ENCODE measurements at places on chromosomes 11 and 22.

- no peak for DNase-seq
Observed at GRCh38 chr22:29883775-29884097, 762 bp downstream of the MTMR3 start.

DNA sequence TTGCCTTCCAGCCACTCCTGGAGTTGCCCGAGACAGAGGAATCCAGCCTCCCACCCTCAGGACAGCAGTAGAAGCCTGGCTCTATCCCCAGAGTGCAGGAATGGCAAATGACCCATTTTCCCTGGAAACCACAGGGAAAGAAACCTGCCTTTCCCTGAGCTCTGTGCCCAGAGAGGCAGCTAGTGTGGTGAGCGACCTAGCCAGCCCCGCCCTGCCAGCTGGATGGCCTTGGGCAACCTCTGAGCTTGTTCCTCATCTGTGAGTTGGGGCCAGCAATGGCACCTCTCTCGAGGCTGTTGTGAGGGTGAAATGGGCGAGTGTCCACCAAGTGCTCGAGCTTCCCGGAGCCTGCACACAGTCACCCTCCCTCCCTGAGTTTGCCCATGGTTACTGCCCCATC, 3.7 kb downstream of the OMP start:
- DNase-seq: no peak

GRCh38 chr11:579830-580601, 3.7 kb downstream of the PHRF1 start:
- DNase-seq: no peak

GRCh38 chr11:29312812-29313211, 704.0 kb downstream of the KCNA4 start:
- no peak for DNase-seq

GRCh38 chr11:84719935-84720577, 907.1 kb downstream of the DLG2 start:
- DNase-seq: no peak

- DNase-seq: no peak
Observed at GRCh38 chr11:47408598-47409439, 429 bp downstream of the SLC39A13 start.

- no peak for DNase-seq
Observed at GRCh38 chr11:2071748-2072385, 67.3 kb downstream of the IGF2 start.

GRCh38 chr22:30922151-30922611, 46.4 kb downstream of the MORC2 start:
- DNase-seq: peak; percentile 53

- no peak for DNase-seq
Observed at GRCh38 chr11:117313091-117313490, 3.0 kb downstream of the BACE1 start.

DNA sequence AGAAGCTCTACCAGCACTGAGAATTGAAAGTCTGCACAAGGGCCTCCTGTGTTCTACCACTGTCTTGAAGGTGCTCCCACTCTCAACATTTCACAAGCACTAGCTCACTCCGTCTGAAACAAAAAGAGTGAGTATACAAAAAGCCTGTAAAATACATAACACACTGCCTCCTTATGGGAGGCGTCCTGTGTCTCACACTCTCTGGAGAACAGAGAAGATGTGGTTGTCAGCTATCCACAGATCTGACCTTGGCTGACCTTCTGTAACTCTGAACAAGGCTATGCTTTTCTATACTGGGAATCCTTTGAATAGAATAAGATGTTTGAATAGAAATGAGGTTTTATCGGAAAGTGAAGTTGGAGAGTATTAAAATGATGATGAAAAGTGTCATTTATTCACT, 171.3 kb upstream of the TMEM45B start:
- DNase-seq: no peak

GRCh38 chr11:122656631-122657101, 1.1 kb downstream of the UBASH3B start:
- DNase-seq: peak; percentile 13

DNA sequence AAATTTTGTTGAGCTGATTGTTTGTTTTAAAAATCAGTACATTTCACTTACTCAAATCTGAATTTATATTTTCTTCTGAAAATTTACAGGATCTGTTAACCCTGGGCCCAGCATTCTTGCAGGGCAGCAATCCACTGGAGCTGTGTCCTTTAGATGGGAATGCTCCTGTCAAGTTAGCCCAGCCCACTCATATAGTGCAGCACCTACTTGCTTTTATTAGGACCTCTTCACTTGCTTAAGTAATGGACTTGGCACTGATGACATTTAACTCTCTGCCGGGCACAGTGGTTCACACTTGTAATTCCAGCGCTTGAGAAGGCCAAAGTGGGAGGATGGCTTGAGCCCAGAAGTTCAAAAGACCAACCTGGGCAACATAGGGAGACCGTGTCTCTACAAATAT, 89.6 kb downstream of the HSD17B12 start:
- no peak for DNase-seq

DNA sequence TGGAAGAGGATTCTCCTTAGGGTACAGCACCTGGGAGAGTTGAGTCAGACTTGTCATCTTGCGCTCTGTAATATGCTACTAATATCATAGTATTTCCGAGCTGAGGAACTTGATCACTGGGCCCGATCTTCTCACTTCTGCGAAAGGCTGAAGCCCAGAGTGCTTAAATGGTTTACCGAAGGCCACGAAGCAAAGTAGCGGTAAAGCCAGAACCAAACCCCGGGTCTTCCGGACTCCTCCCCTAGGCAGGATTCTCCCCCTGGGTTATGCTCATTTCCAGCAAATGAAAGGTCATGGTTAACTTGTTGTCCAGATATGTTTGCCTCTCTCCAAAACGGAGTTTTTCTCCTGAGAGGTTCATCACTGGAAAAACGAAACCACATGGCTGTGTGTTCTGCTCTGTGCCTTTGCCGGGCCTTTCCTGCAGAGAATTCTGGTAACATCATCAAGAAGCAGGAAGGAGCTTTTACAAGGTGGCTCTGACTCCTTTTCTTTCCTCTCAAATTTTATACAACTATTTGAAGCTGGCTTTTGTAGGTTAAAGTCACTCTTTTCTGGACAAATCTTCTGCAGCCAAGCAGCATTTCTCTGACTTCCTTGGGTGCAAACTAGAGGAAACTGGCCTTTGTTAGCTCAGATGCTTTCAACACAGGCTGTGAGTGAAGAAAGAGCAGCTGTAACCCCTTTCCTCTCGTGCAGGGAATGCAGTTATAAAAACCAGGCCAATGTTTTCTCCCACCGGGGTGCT, 35.5 kb downstream of the UBASH3B start:
- no peak for DNase-seq

- no peak for DNase-seq
Observed at GRCh38 chr11:128720522-128720985, 26.7 kb downstream of the FLI1 start.

- no peak for DNase-seq
Observed at GRCh38 chr11:94771390-94771789, 3.2 kb downstream of the AMOTL1 start.

Data from stimulated activated CD4-positive, alpha-beta T cell treated with anti-CD3 and anti-CD28 coated beads, Interleukin-1b, Interleukin-23, amount 100 ng/mL, for 1 hour (primary cell).